Activated T-helper 1 cell treated with Interleukin-2 at 50 U/mL for 16 hours (primary cell): ENCODE measurements at places on chromosomes 6 and 20.

GRCh38 chr20:44171775-44172571 lies 15.0 kb downstream of the JPH2 start:
- no peak for DNase-seq

GRCh38 chr6:57267586-57268293 lies 45.6 kb upstream of the RAB23 start:
- DNase-seq: no peak

DNA sequence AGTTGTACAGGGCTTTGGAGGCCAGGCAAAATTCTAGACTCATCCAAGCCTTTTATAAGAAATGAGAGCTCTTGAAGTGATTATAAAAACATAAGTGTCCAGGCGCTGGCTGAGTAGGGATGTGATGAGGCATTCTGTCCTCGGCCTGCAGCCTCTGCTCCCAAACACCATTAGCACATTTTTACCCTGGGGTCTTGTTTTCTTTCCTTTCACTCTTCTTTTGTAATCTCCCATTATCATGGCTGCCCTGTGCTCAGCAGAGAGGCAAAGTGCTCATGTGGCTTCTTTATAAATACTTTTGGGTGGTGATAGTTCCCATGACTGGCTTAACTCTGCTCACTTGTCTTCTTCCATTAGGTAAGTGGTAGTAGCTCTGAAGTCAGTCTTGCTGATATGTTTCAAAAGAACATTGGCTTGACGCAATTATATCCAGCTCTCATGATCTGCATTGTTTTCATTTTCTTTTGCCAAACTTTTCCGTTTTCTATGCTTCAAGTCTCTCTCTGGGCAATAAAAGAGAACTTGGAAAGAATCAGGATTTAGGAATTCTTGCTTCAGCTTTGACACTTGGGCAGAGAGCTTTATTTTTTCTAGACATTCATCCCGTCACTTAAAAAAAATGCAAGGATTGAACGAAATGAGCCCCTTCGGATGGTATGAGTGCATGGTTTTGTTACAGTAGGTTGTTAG lies 61.1 kb downstream of the CAP2 start:
- DNase-seq: no peak

- DNase-seq: no peak
Measured at GRCh38 chr20:36340593-36340990, 34.5 kb downstream of the DLGAP4 start.

DNA sequence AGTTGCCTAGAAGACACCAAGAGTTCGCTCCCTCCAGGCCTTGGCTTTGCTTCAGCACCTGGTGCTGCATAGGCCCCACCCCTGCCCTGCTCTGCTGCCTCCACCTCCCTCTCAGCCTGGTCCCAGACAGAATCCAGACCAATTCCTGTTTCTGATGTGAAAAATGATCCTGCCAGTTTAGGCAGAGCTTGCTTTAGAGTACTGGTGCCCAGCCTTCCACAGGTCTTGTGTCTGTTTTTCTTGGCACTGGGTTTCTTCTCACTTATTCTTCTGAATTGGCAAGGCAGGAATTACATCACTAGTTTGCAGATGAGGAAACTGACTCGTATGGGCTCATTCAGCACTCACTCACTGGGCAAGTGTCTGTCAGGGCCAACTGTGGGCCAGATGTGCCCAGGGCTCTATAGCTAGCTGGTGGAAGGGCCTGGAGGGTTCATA lies 53.0 kb downstream of the HLA-A start:
- DNase-seq: no peak
